Thymus (tissue), 14 donors: ENCODE measurements at places on chromosomes 16 and 17.
A peak's percentile ranks its signal among the peaks of the same experiment; 100 is the strongest.

GRCh38 chr17:8659758-8660410 lies 29.4 kb upstream of the MYH10 start:
- no peak for DNase-seq

DNA sequence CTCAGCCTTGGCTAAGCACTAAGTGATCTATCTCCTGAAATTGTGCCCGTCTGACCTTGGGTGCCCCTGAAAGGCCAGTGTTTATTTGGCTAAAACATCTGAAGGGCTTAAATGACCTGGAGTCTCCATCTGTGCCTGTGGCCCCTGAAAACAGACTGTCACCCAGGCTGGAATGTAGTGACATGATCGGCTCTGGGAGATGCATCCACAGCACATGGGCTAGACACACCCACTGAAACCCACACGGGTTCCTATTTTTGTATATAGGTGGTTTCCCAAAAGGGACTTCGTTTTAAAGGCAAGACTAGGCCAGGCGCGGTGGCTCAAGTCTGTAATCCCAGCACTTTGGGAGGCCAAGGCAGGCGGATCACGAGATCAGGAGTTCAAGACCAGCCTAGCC lies 13.5 kb downstream of the CEP295NL start:
- DNase-seq, result no peak

DNA sequence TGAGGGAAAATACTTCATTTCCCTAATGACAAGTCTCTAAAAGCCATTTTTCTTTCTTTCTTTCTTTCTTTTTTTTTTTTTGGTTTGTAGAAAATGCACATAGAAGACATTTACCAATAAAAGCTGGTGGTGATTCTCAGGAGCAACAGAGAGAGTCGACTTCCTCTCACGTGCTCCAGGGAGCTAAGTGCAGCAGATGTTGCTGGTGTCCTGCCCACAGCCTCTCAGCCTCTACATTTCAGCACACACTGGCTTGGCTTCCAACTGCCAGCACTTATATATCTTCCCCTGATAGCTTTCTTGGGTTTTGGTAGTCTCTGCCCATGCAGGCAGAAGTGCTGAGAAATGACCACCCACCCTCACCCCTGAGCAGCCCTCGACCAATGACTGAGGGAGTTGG lies 58.4 kb upstream of the MARCHF10 start:
- DNase-seq, result no peak

DNA sequence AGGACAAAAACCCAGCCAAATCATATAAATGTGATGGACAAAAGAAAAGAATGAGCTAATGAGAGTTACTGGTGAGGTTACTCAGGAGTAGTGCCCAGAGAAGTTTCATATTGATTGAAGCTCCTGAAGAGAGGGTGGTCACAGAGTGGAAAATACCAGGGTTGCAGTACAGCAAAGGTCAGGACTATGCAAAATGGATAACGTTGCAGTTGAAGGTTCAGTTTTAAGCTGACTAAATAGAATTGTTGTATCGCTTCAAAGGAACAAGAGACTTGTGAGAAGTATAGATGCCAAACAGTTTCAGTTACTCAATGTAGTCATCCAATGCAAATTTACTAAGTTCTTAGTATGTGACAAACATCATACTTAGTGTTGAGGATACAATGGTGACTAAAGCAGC lies 47.1 kb downstream of the ABCA8 start:
- no peak for DNase-seq

DNA sequence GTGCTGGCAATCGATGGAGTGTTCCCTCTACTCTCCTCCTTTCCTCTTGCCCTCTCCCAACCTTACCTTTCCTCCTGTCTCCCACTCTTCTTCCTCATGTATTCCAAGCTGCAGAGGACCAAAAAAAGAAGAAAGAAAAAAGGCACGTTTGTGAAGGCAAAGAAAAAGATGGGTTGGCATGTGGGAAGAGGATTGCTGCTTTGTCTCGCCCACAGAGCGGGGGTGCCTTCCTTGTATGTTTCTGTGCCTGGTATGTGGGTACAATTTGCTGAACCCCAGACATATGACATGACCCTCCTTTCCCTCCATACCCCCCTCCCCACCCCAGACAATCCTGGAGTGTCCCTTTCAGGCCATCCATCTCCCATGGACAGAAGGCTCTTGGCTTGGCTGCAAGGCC lies 13.1 kb upstream of the CTCF start:
- peak; percentile 40 for DNase-seq

GRCh38 chr16:17515421-17516210 lies 44.9 kb upstream of the XYLT1 start:
- no peak for DNase-seq

- DNase-seq, result no peak
Measured at GRCh38 chr16:1731073-1731472, 25.1 kb downstream of the MAPK8IP3 start.

DNA sequence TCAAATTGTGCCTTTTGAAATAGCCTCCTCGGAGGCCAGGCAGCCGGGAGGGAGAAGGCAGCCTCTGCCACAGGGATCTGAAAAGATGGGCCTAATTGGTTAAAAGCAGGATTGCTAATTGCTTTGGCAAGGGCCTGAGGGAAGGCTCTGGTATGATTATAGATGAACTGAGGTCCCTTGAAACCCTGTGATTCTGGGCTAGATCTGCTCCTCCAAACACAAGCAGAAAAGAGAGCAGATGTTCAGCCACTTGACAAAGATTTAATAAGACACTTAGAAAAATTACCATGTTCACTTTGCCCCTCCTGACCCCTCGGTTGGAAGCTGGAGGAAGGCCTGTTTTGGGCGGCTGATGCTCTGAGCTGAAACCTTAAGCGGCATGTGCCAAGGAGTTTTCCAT lies 209.5 kb upstream of the MPHOSPH6 start:
- DNase-seq, result no peak

DNA sequence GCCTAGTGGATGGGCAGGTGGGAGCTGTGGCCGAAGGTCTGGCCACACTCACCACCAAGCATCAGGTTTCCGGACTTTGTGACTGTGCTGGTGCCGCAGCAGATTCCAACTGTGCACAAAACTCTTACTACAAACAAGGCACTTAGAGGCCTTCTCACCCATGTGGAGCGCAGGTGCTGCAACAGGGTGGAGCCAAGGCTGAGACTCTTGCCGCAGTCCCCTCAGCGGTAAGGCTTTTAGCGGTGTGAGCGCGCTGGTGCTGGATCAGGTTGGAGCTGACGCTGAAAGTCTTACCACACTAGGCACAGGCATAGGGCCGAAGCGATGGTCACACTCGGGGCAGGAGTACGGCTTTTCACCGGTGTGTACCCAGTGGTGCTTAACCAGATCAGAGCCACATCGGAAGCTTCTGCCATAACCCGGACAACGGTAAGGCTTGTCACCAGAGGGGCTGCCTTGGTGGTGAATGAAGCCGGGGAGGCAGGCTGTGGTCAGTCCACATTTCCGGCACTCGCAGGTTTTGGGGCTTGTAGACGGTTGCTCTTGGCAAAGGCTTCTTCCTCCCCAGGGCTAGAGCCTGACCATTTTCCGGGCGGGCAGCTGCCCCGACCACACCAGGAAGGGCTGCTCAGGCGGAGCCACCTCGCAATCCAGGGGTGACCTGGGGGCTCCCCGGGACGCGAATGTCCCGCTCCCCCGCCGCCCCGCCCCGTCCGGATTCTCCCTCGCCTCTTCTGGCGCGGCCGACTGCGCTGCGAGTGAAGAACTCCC lies 1.0 kb upstream of the ARMC5 start:
- DNase-seq, result no peak
